Left lung (tissue), 14 donors: ENCODE measurements at places on chromosomes 4 and X. TPM values are rescaled to one million over a fixed set of nuclear protein-coding genes. Genes with fewer than 3 reads are reported as not detected.

DNA sequence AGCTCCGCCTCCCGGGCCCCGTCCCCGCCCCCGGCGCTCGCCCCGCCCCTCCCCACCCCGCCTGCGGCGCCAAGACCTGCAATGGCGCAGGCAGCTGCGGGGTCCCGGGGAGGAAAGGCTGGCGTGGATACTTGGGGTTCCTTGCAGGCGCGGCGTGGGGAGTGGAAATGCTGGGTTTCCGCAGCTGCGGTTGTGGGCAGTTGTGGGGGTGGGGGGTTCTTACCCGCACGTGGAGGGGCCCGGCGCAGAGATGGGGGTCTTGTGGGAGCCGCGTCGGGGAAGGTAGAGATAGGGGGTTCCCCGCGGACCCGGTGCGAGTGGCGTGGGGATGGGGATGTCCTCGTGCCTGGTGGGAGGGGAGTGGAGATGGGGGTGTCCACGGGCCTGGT is 680 bp upstream of the ASMTL start:
- peak overlapping the region; percentile 42 for H3K4me3 ChIP-seq
- H3K36me3 ChIP-seq: no peaks in the 10 kb centered on the region
- H3K4me1 ChIP-seq: peaks cover 12% of the 10 kb centered on the region
- DNase-seq: no peak
- no peaks in the 10 kb centered on the region for H3K27me3 ChIP-seq

DNA sequence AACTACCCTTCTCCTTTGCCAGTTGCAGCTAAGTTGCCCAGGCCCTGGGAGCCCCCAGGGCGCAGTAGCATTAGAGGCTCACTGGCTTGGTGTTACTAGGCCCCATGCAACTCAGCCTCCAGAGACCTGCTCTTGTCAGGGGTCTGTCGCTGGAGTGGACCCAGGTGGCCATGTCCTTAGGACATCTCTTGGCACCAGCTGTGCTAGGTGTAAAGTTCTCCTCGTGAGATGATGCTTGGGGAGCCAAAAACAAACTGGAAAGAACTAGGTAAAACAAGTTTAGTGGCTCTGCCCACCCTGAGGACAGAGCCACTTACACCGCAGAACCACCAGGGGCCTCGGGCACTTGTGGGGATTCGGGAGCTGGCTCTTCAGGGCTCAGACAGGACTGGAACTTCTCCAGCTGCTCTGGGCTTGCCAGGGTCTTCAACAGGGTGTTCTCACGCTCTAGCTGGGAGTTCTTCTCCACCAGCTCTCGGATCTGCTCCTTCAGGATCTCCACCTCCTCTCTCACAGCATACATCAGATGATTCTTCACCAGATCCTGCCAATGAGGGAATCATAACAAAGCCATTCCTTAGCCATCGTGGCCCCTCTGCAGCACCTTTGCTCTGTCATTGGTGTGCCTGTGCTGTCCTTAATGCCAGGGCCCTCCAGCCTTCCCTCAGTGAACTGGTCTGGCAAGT is 61.2 kb downstream of the TSC22D3 start:
- no peak for DNase-seq
- peaks cover 28% of the 10 kb centered on the region for H3K36me3 ChIP-seq
- H3K4me3 ChIP-seq: peak overlapping the region; percentile 72

DNA sequence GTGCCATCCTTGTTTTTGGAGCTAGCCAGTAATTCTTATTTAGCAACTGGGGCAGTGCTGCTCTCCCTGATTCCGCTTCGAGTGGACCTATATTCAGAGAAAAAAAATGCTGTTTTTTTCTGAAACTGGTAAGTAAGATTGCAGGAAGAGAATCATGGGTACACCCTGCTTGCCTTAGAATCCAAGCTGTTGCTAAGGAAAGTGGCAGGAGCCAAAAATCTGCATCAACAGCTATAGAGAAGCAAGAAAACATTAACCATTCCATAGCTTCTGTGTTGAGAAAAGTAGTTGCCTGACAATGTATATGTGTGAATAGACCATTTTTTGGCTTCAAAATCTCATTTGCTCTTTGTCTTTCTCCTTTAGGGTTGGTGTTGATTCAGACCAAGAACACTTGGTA is 44.5 kb downstream of the SLC9A6 start:
- H3K4me3 ChIP-seq: no peak overlapping the region
- no peak overlapping the region for H3K27ac ChIP-seq
- H3K27me3 ChIP-seq: no peaks in the 10 kb centered on the region
- no peak for DNase-seq
- H3K36me3 ChIP-seq: no peaks in the 10 kb centered on the region
- H3K4me1 ChIP-seq: no peaks in the 10 kb centered on the region

DNA sequence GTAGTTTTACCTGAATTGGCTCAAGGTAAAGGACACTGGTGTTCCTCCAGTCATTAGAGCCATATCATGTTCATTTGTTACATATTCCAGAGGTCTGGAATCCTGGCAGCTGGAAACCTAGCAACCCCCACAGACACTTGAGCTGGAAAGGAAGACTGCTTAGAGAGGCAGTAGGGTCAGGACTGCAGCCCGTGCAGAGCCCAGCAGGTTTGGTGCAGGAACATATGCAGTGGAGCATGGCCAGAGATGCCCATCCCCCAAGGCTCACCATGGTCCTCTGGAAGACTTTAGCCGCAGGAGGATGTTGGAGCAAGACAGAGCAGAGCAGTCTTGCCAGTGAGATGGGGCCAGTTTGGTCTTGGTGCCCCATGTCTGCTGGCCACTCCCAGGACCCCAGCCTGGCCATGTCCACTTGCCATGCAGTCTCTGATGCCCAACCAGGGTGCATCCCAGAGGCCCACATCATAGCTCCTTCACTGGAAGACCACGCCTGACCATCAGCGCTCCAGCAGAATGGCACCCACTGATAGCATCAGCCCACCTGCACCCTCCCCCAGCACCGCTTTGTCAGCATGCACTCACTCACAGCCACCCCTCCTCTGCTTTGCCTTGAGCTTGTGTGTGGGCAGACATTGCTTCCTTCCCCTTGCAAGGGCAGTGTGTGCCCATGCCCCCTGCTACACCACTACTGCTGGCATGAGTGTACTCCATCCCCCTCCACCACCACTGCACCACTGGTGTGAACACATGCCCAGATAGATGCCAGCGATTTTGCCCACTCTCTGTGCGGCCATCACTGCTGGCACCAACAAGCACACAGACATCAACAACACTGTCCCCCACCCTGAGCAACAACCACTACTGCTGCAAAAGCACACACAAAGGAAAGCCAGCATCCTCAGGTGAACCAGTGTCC is 190.3 kb upstream of the SPOCK3 start:
- H3K27me3 ChIP-seq: no peaks in the 10 kb centered on the region
- H3K4me3 ChIP-seq: no peak overlapping the region
- no peak for DNase-seq
- no peak overlapping the region for H3K27ac ChIP-seq
- H3K36me3 ChIP-seq: no peaks in the 10 kb centered on the region

- H3K27me3 ChIP-seq: no peaks in the 10 kb centered on the region
- H3K36me3 ChIP-seq: no peaks in the 10 kb centered on the region
- H3K4me1 ChIP-seq: no peaks in the 10 kb centered on the region
- no peak overlapping the region for H3K4me3 ChIP-seq
- H3K27ac ChIP-seq: no peak overlapping the region
Measured at GRCh38 chrX:5891378-5891777, 337.3 kb downstream of the NLGN4X start.

DNA sequence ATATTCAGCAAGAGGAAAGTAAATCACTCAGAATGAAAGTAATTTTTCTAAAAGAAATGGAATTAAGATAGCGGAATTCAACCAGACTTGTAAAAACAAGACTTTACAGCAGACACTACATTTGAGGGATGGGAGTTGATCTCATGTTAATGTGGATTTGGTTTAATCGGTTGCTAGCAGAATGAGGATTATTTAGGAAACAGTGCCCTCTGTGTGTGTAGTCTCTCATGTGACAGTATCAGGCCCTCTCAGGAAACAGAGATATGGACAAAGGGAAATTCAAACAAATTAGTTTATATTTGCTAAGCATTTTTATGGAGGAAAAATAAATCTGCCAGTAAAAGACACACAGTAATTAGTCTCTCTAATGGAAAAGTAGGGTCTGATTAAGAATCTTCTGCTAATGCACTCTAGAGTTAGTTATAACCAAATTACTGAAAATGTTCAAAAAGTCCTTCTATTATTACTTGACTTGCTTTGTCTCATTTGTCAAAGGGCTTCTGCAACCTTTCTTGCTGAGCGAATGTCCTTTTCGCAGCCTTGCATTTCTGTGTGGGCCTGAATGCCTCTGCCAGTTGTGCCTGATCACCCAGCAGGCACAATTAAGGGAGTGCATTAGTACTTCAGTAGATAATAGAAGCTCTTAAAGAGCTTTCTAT is 1282.3 kb upstream of the TENM3 start:
- H3K4me1 ChIP-seq: no peaks in the 10 kb centered on the region
- H3K4me3 ChIP-seq: no peak overlapping the region
- H3K27ac ChIP-seq: no peak overlapping the region
- H3K36me3 ChIP-seq: no peaks in the 10 kb centered on the region
- no peaks in the 10 kb centered on the region for H3K27me3 ChIP-seq
- no peak for DNase-seq

- no peak overlapping the region for H3K27ac ChIP-seq
- no peak overlapping the region for H3K4me3 ChIP-seq
- no peaks in the 10 kb centered on the region for H3K36me3 ChIP-seq
- H3K4me1 ChIP-seq: no peaks in the 10 kb centered on the region
Measured at GRCh38 chrX:75781611-75782010, 3.4 kb downstream of the MAGEE2 start.

DNA sequence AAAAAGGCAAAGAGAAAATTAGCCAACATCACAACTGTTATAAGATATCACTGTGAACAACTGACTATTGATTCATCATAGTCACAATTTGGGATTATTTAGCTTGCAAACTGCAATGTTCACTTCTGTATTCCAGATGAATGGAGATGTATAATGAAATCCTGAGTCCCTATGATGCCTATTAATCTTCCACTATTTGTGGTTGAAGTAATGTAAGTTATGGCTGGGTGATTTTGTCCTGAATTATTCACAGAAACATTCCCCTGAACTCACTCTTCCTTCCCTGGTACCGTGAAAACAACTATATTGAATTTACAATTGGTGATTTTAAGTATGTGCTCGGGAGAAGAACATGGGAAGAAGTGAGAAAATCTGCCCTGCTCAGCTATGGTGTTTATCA is 50.8 kb upstream of the NPFFR2 start:
- no peaks in the 10 kb centered on the region for H3K4me1 ChIP-seq
- H3K27ac ChIP-seq: no peak overlapping the region
- no peaks in the 10 kb centered on the region for H3K36me3 ChIP-seq
- DNase-seq: no peak
- no peak overlapping the region for H3K4me3 ChIP-seq

DNA sequence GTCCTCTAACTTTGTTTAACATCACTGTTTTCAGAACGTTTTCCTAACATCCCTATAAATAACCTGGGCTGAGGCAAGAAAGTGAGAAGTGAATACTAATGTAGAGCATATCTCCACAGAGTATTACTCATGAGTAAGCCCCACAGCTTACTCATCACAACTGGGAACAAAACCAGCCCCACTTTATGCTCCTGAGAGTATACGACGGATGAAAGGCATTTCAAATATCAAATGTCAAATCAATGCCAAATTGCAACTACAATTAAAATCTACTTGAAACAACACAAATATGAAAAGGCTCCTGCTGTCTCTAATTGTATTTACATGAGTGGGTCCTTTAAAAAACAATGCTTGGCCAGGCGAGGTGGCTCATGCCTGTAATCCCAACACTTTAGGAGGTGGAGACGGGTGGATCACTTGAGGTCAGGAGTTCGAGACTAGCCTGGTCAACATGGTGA is 41.2 kb downstream of the SH3RF1 start:
- H3K27ac ChIP-seq: peak overlapping the region; percentile 33
- no peak for DNase-seq
- no peak overlapping the region for H3K4me3 ChIP-seq
- peaks cover 12% of the 10 kb centered on the region for H3K4me1 ChIP-seq
- H3K36me3 ChIP-seq: no peaks in the 10 kb centered on the region
- H3K27me3 ChIP-seq: no peaks in the 10 kb centered on the region

DNA sequence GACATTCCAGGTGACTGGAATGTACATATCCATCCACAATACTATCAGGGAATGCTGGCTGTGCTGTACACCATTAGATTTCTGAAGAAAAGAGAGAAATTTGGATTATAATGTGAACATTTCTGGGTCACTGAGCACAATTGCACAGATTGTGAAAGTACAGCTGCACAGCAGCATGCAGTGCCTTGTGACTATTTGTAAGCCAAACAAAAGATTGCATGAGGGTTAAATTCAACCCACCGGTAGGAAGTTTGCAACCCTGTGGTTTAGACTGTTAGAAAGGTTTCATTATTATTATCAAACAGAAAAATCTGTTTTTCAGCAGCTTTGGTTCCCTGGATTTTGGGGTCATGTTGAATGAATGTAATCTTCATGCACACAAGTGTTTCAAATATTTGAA is 24.5 kb downstream of the DDIT4L start:
- no peak for DNase-seq
- H3K36me3 ChIP-seq: no peaks in the 10 kb centered on the region
- no peak overlapping the region for H3K27ac ChIP-seq
- H3K4me3 ChIP-seq: no peak overlapping the region
- H3K4me1 ChIP-seq: no peaks in the 10 kb centered on the region

The FGA gene
- 75.6 TPM for total RNA-seq

The STARD8 gene
- total RNA-seq: 11.9 TPM

The ZNF280C gene
- 4.3 TPM for total RNA-seq

The TMPRSS11F gene
- not detected for total RNA-seq

The HMGN5 gene
- 3.0 TPM for total RNA-seq

The TGIF2LX gene
- not detected for total RNA-seq

The GAGE2A gene
- not detected for total RNA-seq

The YIPF7 gene
- not detected for total RNA-seq

The HGFAC gene
- total RNA-seq: 0.32 TPM

The BTK gene
- 17.9 TPM for total RNA-seq
